ENCODE measurements at places on chromosomes 5 and 9.

GRCh38 chr5:38420246-38420645 is 136.2 kb downstream of the LIFR start:
- DNase-seq, result no peak

- DNase-seq, result no peak
Measured at GRCh38 chr9:7315746-7316145, 483.8 kb downstream of the DMAC1 start.

- no peak for DNase-seq
Measured at GRCh38 chr5:38807570-38808483, 38.0 kb upstream of the OSMR start.

DNA sequence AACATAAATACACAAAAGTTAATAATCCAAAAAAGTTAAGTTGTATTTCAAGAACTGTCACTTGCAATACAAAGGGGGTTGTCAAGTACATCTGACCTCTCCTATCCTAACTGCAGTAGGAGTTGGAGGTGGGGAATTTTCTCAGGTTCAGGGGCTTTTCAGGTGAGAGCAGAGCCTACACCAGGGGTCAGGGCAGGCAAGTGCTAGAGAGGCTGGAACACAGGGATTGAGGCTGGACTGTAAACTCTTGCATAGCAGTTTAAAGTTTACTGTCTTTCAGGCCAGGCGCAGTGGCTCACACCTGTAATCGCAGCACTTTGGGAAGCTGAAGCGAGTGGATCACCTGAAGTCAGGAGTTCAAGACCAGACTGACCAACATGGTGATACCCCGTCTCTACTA is 25.4 kb upstream of the RASGRF2 start:
- no peak for DNase-seq

DNA sequence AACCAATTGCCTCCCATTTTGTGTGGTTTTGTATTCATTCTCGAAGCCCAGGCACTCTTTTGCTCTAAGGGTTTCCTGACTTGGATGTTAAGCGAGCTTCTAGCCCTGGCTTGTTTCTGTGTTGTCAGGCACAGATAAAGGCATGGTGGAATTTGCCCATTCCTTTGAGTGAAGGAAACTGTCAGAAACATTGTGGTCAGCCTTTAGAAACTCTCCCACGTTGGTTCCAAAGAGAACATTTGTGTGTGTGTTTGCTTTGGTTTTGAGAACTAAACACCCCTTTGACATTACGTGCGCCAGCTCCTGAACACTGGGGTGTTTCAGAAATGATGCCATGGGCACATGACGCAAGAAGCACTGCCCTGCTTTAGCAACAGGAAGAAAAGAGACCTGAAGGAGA is 320.9 kb downstream of the NTRK2 start:
- no peak for DNase-seq

- no peak for DNase-seq
Measured at GRCh38 chr5:151551985-151552384, 39.1 kb downstream of the FAT2 start.

DNA sequence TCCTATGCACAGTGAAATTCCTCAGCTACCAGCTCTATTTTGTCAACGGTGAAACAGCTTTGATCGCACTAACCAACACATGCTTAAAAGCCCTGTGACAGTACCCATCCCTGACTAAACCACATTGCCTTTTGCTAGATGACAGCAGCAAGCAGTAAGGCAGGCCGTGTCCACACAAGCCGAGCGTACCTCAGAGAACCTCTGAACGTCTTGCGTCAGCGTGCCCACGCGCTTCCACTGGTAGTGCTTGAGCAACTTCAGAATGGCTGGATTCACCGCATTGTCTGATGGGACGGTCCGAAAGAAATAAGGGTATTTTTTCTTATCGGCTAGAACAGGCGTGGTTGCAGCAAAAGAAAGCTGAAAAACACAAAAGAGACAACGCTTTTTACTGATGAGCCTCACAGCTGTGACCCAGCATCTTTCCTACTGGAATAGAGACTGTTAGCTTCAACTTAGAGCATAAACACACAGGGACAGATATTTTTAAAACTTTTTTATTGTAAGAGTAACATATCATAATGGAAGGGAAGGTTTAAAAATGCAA is 167.0 kb downstream of the GABBR2 start:
- DNase-seq, result no peak

DNA sequence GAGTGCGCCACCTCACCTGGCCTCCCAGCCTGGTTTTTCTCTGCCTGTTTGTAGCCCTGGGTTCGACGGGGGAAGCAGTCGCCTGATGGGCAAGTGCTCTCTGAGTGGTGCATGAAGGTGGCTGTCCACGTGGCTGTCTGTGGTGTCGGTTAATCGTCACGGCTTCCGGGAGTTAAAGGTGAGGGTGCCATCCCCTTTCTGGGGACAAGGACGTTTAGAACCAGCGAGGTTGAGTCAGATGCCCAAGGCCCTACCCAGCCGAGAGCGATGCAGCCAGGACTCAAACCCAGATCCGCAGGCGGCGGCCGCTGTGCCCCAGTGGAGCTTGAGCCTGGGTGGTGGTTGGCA is 47.7 kb downstream of the RXRA start:
- no peak for DNase-seq

DNA sequence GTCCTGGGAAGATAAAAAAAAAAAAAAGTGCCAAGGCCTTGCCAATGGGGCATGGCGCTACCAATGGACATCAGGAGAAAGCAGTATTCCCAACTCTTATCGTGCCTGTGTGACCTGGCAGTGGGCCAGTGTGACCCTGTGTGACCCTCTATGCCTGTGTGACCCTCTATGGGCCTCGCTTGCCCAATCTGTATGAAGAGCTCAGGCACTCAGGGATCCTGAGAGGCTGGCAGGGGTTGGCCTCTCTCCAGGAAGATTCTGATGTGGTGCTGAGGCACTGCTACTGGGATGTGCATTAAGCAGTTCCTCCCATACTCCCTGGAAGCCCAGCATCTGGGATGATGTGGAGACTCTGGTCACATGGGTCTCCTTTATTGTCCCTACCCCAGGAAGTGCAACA is 179.2 kb downstream of the MACROH2A1 start:
- DNase-seq, result no peak

GRCh38 chr5:31850981-31851689 is 212.2 kb downstream of the PDZD2 start:
- DNase-seq, result no peak

GRCh38 chr5:119811458-119811857 is 182.1 kb downstream of the FAM170A start:
- no peak for DNase-seq

GRCh38 chr9:75775166-75775565 is 115.3 kb upstream of the PCSK5 start:
- DNase-seq, result no peak

DNA sequence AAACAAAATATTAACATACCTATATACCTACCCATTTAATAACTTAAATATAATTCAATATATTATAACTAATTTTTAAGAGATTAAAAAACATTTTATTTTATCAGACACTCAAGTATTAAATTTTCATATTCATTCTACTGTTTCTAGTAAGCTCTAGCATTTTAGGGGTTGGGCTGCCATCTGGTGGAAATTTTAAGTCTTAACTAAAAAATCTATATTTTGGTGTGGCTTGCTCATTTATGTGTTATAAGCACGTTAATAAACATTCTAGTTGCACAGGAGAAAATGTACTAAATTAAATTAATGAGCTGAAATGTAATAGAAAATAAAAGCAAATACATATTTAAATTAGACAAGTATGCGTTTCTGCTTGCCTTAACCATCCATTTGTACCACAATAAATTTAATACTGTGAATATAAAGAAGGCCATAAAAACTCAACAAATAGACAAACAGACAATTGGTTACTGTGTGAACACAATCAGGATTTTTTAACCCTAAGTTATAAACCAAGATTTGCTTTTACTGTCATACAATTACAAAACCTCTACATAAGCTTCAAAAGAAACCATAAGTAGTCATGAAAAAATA is 1728.3 kb upstream of the CDH9 start:
- no peak for DNase-seq

DNA sequence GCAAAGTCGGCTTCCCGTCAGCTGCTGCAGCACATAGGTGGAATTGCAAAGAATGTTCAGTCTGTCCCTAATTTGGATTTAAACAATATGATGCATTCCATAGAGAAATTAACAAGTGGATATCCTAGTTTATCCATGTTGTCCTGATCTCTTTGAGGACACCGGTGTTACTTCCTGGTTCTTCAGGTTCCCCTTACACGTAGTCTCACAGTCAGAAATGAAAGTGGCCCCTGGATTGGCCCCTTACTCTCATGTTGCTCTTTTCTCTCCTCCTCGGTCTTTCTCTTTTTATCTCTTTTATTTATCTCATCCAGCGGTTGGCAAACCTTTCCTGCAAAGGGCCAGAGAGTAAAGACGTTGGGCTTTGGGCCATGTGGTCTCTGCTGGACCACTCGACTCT is 265.1 kb downstream of the GAS1 start:
- no peak for DNase-seq

- no peak for DNase-seq
Measured at GRCh38 chr5:142492781-142493281, 168.0 kb upstream of the SPRY4 start.

DNA sequence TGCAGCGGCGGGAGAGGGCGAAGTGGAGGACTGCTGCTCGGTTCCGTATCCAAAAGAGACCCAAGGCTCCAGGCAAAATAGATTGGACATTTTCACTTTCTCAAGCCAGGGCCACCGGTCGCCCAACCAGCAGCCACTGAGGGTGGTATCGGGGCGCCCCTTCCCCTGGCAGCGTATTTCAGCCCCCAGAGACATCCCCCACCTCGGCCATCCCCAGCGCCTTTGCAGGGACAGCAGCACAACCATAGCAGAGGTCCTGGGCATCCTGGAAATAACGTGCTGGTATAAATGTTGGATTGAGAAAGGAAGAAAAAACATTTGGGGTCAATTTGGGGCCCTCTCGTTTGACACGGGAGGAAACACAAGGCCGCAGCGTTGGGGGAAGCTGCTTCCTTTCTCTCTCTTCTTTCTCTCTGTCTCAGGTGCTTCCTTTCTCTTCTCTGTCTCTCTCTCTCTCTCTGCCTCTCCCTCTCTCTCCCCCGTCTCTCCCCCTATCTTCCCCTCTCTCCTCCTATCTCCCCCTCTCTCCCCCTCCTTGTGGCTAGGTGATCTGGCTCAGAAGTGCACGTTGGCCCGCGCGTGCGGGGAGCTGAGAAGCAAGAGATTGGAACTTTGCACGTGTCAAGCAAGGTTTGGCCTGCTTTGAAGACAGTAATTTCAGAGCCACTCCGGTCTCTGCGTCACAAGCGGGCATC is 624 bp upstream of the RETREG1 start:
- no peak for DNase-seq

- DNase-seq, result no peak
Measured at GRCh38 chr5:160850421-160850820, 1.6 kb downstream of the ATP10B start.

DNA sequence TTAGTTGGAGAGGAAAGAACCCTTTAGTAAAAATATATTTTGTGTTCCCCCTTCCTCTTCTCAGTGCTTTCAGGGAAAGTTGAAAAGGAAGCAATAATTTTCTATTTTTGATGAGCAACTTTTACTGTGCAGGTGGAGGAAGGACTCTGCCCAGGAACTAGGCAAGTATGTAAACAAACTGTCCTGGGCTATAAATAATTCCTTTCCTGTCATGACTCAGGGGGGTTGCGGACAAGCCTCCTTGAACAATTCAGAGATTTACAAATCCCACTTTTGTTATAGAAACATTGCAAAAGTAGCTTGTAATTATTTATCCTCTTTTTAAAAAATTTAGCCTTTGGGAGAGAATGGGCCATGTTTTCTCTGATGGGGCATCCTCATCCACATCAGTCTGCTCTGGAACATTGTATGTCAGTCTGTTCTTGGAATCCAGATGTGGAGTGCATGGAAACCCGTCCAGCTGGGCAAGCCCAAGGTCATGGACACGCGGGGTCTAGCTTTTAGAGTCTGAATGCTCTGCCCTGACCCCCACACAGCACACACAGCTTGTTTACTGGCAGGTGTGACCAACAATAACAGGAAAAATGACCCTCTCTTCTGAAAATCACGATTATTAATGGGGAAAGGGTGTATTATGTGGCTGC is 127.6 kb downstream of the GADD45G start:
- DNase-seq, result no peak

DNA sequence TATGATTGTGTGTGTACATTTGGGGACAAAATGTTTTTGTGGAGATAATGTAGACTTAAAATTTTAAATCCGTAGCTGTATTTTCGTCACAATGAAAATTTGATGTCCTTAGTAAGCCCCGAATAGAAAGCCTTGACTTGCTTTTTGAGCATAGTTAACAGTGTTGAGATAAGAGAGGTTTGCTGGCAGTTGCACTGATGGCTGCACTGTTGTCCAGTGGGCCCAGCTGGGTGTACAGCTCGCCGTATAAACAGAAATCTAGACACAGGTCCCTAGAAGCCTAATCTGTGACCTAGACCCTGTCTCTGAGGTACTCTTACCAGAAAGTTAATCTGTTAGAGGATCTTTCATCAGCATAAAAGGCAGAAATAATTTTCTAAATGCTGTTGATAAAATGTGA is 271.3 kb upstream of the DMRT1 start:
- DNase-seq, result no peak

GRCh38 chr9:30609713-30610112 is 1774.7 kb upstream of the ACO1 start:
- DNase-seq, result no peak

- no peak for DNase-seq
Measured at GRCh38 chr5:147689426-147689825, 93.1 kb downstream of the JAKMIP2 start.

GRCh38 chr5:33558489-33558888 is 117.7 kb downstream of the TARS1 start:
- no peak for DNase-seq

GRCh38 chr9:32596096-32596865 is 23.3 kb upstream of the NDUFB6 start:
- no peak for DNase-seq

- DNase-seq, result no peak
Measured at GRCh38 chr9:6923086-6923485, 165.3 kb downstream of the KDM4C start.

GRCh38 chr5:142825378-142826089 is 55.4 kb downstream of the ARHGAP26 start:
- no peak for DNase-seq

- no peak for DNase-seq
Measured at GRCh38 chr5:157610990-157611389, 35.4 kb upstream of the ADAM19 start.

DNA sequence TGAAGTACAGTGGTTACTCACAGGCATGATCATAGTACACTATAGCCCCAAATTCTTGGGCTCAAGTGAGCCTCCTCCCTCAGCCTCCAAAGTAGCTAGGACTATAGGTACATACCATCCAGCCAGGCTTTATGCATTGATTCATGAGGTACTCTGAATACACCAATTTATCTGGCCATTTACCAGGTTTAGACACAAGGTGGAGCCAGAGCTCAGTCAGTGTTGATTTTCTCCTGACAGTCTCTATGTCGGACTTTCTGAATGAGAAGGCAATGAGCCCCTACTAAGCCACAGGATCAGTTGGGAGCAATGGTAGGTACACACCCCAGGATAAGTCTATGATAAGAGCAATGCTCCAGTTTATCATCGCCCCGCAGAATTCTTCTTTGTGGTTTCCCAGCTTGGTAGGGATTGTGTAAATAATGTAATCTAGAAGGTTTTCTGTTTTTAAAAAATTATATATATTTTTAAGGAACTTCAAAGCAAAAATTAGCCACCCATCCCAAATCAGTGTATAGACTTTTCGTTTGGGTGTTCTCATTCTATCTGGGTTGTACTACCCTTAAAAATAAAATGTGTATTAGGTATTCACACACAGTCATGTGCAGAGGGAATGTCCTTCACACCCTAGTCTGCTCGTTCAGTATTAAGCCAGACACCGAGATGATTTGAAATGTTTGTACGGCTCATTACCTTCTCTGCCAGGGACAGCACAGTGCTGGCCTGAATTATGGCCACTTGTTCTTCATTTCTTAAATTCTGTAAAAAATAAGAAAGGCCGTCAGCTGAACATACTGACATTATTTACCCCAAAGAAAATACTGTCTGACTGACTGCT is 118.4 kb upstream of the DPYSL3 start:
- DNase-seq, result peak; percentile 21
